ENCODE measurements at places on chromosomes 7 and 10.

GRCh38 chr7:80464211-80464610 is 47.7 kb downstream of the GNAT3 start:
- DNase-seq = no peak

DNA sequence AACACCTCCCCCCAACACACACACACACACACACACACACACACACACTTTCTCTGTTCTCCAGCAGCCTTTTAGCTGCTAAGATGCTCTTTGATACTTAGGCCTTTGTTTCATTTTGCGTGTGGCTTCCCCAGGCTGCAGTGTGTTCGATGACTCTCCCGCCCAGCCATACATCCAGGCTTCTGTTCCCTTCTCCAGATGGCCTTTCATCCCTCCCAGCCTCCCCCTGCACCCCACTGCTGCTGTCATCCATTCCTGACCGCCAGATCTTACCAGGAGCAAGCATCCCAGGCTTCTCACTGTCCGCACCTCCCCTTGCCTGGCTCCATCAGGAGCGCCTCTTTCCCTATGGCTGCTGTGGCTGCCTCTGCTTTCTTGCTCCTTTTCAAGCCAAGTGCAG is 77.8 kb upstream of the PPIF start:
- no peak for DNase-seq

- no peak for DNase-seq
These were observed 341.2 kb downstream of the CRPPA start for GRCh38 chr7:16080131-16080530.

GRCh38 chr7:18901351-18901750 is 216.1 kb downstream of the TWIST1 start:
- no peak for DNase-seq

DNA sequence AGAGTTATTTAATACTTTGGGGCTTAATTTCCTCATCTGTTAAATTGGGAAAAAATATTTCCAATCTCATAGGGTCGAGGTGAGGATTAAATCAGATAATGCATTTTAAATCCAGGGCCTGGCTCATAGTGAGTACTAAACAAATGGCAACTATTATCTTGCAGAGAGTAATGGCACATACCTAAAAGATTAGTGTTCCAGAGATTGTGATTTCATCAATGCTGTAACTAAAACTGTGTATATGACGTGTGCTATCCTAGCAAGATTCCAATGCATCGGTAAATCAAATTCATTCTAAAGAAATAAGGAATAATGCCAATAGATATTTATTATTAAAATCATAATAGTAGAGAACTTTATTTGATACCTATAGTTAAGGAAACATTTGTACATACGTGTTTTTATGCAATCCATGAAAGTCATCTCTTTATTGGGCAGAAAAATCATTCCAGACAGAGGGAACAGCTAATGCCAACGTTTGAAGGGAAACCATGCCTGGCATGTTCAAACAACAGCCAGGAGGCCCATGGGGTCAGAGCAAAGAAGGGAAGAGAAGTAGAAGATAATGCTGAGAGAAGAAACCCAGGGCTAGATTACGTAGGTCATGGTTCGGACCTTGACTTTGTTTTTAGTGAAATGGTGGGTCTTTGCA is 174.8 kb upstream of the AGR3 start:
- no peak for DNase-seq

- no peak for DNase-seq
These were observed 295.9 kb upstream of the NFE2L3 start for GRCh38 chr7:25855854-25856782.

GRCh38 chr10:46520381-46520780 is 36.1 kb downstream of the GPRIN2 start:
- no peak for DNase-seq

GRCh38 chr10:131065673-131066305 is 245.7 kb downstream of the TCERG1L start:
- DNase-seq = no peak

- DNase-seq = no peak
These were observed 9.7 kb downstream of the STAMBPL1 start for GRCh38 chr10:88889559-88890337.

DNA sequence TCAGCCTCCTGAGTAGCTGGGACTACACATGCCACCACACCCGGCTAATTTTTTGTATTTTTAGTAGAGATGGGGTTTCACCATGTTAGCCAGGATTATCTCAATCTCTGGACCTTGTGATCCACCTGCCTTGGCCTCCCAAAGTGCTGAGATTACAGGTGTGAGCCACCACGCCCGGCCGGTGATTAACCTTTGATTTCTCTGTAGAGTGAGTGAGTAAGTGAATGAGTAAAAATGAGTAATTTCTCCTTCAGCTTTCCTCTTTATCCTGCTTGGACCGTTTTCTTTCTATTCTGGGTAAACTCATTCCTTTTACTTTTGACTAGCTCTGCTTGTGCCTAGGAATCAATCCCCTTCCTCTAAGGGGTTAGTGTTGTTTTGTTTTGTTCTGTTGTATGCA is 36.8 kb downstream of the ST7 start:
- no peak for DNase-seq

GRCh38 chr10:50607356-50607925 is 16.3 kb downstream of the SGMS1 start:
- no peak for DNase-seq

DNA sequence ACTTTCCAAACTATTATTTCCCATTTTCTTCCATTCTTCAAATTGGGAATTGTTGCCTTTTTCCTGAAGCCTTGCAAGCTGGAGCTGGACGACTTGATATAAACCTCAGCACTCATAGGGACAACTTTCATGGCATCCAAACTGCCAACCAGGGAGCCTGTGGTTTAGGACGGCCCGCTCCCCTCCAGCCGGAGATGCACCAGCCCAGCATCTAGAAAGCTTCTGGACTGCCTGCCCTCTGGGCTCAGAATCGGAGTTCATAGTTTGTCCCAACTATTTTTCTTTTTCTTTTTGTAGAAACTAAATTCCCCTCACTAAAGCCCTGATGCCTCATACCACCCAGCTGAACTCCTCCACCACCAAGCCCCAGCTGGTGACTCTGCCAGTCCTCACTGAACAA is 200.3 kb downstream of the DNAJB6 start:
- no peak for DNase-seq

DNA sequence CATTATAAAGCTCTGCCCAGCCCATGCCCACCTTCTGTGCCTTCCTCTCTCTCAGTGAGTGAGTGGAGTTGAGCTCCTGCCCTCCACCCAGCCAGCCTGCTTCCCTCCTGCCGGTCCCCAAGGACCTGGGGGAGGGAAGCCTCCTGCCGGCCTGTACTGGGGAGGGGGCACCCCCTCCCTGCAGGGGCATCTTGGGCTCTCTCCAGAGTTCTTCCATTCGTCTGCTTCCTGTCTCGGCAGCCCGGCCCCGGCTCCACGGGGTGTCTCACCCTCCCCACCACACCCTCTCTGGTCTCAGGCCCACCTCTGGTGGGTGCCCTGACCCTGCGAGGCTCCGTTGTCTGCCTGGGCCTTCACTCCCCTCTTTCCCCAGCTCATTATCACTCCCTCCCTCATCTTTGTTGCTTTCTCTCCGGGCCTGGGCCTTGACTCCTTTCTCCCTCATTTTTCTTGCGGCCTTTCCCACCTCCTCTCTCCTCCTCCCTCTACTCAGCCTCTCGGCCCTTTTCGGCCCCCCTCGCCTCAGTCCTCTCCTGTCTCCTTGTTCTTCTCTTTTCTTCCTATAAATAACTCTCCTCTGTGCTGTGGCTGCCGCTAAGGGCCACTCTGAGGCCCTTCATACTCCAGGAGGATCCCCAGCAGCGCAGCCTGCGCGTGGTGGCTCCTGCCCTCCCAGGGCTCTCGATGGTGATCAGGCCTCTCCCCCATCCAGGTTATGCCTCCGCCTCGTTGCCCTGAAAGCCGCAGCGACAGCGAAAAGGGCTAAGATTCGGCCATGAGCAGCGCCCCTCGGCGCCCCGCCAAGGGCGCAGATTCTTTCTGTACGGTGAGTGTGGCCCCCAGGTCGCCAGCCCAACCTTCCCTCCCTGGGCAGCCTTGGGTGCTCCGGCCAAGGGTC is 2.1 kb downstream of the SLC4A2 start:
- no peak for DNase-seq

DNA sequence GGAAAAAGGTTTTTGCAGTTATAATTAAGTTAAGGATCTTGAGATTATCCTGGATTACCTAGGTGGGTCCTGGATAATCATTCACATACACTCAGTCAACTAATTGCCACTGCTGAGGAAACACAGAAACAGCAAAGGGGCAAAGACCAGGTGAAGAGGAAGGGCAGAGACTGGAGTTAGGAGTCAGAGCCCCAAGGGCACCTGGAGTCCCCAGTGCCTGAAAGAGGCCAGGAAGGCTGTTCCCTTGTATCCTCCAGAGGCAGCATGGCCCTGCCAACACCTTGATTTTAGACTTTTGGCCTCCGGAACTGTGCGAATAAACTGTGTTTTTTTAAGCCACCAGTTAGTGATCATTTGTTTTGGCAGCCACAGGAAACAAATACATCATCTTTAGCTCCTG is 24.6 kb downstream of the PRR15 start:
- DNase-seq = no peak

GRCh38 chr10:101857802-101858476 is 14.3 kb upstream of the KCNIP2 start:
- DNase-seq = no peak

GRCh38 chr7:36309716-36310115 is 79.9 kb upstream of the ANLN start:
- no peak for DNase-seq

GRCh38 chr7:114818501-114818900 is 103.4 kb upstream of the MDFIC start:
- DNase-seq = no peak

DNA sequence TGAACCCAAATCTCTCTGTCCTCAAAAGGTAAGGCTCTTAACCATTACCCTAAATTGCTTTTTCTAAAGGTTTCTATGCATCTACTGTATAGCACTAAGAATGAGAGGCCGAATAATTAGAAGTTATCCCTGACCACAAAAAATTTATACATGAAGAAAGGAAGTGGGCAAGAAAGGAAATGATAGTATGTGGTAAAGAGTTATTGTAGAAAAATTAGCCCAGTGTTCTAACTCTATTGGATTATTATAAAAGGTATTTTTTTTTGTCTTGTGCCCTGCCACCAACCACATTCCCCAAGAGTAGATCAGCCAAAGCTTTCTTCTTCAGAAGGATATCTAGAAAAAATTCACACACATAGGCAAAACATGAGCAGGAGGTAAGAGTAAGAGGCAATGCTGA is 45.4 kb downstream of the DKK1 start:
- DNase-seq = no peak

GRCh38 chr7:31051598-31052486 is at the start of gene ADCYAP1R1:
Gene ADCYAP1R1, plus strand, starts transcription at chr7:31052308. Its CDS starts 10,957 bp downstream, at chr7:31063265.
- no peak for DNase-seq

- no peak for DNase-seq
These were observed 25.6 kb upstream of the GALNTL5 start for GRCh38 chr7:151930695-151931094.

DNA sequence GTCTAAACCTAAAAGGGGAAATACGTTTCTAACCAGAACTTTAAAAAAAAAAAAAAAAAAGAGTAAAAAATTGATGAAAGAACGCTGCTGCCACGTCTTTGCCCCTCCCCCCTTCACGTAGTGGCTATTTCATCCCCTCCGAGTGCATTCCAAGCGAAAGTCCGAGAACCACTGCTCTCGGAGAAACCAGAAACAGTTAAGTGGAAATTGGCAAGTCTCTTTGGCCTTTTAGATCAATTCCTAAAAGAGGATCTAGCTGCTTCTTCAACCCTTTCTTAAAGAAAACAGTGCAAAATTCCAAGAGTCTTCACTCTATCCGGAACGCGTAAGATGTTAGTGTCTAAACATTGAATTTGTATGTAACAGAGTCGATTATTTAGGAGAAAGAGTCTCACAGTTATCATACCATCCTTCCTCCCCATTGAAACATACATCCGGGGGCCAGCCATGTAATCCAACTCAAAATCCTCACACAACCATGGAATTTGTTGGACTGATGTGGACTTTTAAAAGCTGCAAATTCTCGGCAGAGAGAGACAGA is 1.1 kb downstream of the P4HA1 start:
- no peak for DNase-seq

DNA sequence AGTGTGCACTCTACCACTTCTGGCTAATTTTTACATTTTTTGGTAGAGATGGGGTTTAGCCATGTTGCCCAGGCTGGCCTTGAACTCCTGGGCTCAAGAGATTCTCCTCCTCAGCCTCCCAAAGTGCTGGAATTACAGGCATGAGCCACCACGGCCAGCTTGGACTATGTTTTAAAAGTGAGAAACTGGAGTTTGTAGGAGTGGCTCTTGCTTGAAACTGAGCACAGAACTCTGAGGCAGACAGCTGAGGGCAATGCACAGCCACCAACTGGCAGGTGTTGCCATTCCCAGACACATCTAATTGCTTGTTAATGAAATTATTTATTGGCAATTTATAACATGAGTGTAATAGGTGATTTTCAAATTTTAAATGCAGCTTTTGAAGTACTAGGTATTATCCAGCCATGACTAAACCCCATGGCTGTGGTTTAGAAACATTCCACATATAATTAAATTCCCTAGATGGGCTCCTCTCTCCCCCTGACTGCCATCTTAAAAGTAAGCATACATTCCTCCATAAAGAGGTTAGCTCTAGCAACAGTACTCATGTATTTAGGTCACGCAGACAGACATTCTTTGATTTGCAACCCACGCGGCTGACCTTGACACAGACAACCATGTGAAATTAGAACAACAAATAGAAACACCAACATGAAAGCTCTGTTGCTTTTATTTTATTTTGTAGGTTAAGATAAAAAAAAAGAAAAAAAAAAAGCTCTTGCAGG is 19.8 kb downstream of the PANK1 start:
- no peak for DNase-seq

DNA sequence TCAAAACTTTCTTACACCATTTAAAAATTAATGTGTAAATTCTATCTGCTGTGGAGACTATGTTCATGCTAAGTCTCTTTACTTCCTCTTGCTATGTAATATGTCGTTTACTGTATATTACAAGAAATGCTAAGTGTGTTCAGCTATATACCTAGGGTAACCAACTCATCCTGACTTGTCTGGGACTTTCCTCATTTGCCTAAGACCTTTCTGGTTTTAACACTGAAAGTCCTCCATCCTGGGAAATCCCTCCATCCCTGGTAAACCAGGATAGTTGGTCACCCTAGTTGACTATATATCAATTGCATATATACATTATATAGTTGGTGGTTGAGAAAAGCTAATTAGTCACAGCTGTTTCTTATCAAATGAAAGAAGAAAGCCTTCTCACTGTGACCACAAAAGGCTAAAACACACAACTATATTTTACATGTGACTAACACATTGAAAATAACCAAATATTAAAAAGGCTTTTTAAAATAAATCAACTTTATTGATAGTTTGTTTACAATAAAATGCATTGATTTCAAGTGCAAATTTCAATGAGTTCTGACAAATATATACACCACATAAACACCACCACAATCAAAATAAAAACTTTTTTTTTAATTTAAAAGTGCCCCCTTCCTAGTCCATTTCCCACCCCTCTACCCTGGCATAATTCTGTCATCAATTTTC is 167.7 kb upstream of the INHBA start:
- no peak for DNase-seq

- DNase-seq = no peak
These were observed at the start of gene CPXM2 for GRCh38 chr10:123891144-123892071. Gene CPXM2, minus strand, starts transcription at chr10:123891807. Its CDS starts 148 bp downstream, at chr10:123891659.

DNA sequence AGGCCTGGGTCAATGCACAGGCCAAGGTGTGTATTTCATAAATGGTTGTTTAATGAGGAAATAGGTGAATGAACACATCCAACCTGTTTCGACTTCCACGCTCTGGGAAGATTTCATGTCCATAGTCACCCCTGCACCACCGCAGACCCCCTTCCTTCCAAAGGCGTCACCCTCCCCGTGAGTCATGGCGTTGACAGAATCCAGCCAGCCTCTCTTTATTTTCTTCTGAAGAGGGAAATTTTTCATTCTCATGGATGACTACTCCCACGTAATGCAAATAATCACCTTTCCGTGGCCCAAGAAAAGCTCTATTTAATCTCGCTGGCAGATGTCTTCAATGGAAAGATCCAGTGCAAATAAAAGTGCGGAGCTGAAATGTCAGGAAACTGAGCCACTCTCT is 75.3 kb upstream of the FOXK1 start:
- DNase-seq = no peak
